Stomach (tissue), 19 donors: ENCODE measurements at places on chromosomes 7 and 10. TPM values are rescaled to one million over a fixed set of nuclear protein-coding genes. Genes with fewer than 3 reads are reported as not detected.

PRPS1L1 gene
- total RNA-seq = not detected

VIPR2 gene
- total RNA-seq = 1.2 TPM

EN2 gene
- not detected for total RNA-seq

SLC13A1 gene
- total RNA-seq = not detected

FAM131B gene
- 0.43 TPM for total RNA-seq

GRCh38 chr10:34761453-34761852, 53.6 kb downstream of the PARD3 start:
- no peak for DNase-seq

- no peak for DNase-seq
Measured at GRCh38 chr10:28307267-28307666, 4.4 kb upstream of the MPP7 start.

GRCh38 chr7:82268632-82269031, 174.9 kb downstream of the CACNA2D1 start:
- DNase-seq = no peak

DNA sequence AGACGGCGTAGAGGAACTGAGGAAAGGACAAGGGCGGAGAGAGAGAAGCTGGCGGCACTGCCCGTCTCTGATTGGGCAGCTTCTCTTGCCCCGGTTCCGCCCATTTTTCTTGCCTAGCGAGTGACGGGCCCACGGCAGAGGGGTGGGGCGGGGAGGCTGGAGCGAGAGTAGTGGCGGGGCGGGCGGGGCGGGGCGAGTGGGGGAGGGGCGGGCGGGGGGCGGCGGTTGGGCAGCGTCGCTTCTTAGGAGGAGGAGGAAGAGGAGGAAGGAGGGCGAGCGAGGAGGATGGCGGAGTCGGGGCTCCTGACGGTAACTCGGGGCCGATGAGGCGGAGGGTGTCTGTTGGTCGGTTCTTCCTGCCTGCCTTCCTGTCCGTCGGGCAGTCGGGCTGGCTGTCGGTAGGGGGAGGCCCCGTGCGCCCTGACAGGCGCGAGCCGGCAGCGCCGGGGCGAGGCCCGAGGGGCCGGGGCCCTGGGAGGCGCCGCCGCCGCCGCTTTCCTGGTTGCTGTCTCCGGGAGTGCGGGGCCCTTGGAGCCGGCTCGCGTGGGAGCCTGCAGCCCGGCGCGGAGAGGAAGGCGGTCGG, at the start of gene SHOC2:
Gene SHOC2, plus strand, starts transcription at position 256 of the 583 bp plus-strand sequence. CDS start 44,755 bp downstream, outside the sequence.
- peak; percentile 99 for DNase-seq

GRCh38 chr7:149866779-149867447, 6.9 kb upstream of the ATP6V0E2 start:
- DNase-seq = peak; percentile 67

GRCh38 chr7:33539198-33539597, 366.1 kb upstream of the BMPER start:
- DNase-seq = no peak

- peak; percentile 24 for DNase-seq
Measured at GRCh38 chr10:17725703-17726102, 26.3 kb upstream of the TMEM236 start.

GRCh38 chr7:2564970-2565540, 6.3 kb downstream of the IQCE start:
- DNase-seq = peak; percentile 65

DNA sequence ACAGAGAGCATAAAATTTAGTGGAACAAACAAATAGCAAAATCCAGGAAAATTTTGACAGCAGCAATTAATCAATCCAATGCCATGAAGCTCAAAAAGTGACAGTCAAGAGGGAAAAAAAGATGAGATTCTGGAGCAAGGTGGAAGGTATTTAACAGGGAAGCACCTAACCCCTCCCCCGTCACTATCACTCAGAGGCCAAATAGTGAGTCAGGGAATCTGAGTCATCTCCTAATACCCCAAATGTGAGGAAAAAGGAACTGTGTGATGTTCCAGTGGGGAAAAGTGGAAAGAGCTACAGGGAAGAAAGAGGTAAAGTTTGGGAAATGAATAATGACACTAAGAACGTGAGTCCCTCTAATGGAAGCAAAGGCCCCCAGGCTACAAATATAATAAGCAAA, 113.2 kb upstream of the PHF14 start:
- no peak for DNase-seq

DNA sequence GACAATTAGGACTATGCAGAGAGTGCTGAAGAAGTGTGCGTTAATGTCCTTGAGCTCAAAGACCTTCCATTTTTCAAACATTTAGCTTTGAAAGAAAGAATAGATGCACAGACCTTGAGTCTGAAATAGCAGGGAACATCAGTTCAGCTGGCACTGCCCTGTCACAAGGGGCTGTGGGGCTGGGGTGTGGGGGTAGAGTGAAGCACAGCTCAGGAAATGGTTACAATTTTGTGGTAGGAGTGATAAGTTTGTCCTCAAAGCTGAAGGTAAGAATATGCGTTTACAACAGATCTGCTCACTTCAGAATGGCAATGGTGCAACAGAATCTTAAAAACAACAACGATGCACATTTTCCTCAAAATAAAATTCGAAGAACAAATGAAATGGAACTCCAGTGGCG, 33.6 kb downstream of the SMKR1 start:
- DNase-seq = no peak

DNA sequence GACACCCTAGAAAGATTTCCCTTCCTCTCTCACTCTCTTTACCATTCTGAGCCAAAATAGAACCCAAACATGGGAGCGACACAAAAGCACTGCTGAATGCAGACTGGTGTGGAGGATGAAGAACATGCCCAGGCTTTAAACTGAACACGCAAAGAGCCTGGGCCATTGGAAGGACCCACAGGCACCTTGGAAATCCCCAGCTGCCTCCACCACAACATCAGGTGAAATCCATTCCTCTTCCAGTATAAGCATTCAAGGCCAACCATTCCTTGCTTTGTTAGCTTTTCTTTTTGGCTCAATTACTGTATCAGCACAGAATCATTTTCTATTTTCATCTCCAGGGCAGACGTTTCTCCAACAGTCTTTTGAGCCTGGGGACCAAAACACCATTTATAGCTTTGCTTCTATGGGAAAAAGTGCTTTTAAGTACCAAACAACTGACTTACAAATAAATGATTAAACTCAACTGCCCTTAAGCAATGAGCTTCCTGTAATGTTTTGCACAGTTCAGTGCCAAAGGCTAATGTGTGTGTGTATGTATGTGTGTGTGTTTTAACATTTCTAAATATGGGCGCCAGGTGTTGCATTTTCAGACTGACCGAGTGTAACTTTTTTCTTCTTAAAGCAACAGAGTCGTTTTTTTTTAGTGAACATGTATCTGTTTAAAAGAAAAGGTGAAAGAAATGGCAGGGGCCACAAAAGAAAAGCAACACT, 16.2 kb upstream of the BLNK start:
- DNase-seq = peak; percentile 89

GRCh38 chr10:124614003-124614659, 130.0 kb downstream of the FAM53B start:
- no peak for DNase-seq

GRCh38 chr10:115982076-115982475, 290.9 kb downstream of the GFRA1 start:
- DNase-seq = no peak

GRCh38 chr7:22445140-22445743, 54.7 kb downstream of the STEAP1B start:
- DNase-seq = peak; percentile 76

DNA sequence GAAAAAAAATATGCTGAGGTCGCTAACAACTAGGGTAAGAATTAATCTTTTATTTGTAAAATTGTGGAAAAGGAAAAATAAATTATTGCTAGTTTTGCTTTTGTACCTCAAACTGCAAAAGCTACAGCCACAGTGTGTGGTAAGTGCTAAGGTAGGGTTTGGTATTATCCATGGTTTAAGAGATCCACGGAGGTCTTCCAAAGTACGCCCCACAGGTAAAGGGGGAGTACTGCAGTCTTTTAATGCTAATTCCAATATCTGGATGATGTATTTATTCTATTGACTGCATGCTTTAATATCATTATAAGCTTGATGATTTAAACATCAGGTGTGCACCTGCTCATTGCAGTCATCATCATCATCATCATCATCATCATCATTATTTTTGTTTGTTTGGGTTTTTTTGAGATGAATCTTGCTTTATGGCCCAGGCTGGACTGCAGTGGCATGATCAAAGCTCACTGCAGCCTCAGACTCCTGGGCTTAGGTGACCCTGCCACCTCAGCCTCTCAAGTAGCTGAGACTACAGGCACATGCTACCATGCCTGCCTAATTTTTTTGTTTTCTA, 38.4 kb upstream of the BMS1 start:
- no peak for DNase-seq

DNA sequence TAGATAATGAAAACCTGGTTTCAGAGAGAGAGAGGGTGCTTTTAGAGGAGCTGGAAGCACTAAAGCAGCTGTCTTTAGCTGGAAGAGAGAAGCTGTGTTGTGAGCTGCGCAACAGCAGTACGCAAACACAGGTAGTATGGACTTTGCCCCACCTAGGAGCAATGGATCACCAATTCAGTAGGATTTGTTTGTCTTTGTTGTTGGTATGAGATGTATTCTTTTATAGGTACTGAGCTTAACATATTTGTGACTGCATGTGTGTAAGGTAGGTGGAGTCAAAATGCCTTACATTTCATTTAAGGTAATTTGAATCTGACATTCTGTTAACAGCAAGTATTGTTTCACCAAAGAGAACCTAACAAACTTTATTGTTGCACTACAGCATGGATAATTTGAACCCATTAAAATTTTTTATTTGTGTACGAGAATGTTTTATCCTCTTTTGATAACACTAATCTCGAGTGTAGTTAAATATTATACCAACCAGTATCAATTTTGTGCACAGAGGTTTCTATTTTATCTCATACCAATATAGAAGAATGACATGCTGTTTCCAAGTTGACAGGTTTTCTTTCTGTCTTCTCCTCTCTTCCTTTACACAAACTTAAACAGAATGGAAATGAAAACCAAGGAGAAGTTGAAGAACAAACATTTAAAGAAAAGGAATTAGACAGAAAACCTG, 92.1 kb downstream of the CYP51A1 start:
- peak; percentile 63 for DNase-seq

DNA sequence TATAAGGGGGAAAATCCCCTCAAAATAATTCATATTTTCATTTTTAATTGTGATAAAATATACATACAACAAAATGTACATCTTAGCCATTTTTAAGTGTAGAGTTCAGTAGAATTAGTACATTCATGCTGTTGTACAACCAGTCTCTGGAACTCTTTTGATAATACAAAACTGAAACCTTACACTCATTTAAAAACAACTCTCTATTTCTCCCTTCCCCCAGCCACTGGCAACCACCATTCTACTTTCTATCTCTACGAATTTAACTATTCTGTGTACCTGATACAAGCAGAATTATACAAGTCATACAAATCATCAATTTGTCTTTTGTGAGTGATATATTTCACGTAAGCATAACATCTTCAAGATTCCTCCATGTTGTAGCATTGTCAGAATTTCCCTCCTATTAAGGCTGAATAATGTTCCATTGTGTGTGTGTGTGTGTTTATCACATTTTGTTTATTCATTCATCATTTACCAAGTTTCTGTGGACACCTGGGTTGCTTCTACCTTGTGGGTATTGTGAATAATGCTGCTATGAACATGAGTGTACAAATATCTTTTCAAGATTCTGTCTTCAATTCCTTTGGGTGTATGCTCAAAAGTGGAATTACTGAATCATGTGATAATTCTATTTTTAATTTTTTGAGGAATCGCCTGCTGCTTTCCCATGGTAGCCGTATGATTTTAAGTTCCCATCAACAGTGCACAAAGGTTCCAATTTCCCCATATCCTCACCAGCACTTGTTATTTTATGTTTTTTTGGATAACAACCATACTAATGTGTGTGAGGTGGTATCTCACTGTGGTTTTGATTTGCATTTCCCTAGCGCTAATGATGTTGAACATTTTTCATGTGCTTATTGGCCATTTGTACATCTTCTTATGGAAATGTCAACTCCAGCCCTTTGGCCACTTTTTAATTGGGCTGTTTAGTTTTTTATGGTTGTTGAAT, 4.7 kb upstream of the EBLN1 start:
- DNase-seq = no peak

DNA sequence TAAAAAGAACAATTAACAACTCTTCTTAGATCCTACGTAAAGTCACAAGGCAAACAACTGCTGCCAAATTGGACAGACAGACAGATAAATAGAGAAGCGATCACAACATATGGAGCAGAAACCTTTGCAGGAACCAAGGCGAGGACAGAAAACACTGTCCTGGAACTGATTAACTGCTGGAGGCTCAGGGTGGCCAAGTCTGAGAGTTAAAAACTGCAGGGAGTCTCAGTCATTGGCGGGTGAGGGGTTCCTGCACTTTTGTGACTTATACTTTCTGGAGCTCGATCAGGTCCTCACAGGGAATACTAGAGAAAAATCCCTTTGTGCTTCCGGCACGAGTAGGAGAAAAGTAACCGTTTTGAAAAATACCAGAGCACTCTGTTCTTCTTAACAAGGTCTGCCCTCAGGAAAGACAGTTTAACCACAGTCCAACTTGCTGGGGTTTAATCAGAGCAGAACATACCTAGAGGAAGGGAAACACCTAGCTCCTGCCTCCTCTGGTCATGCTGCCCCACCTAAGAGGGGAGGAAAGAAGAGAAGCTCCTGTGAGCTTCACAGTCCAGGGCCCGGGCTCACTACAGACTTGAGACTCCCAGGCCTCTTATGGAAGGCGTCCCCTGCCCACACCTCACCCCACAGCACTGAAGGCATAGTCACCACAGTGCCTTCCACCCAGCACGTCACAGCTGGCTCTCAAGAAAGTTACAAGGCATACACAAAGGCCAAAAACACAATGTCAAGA, 74.9 kb downstream of the LARP4B start:
- DNase-seq = no peak
